Activated CD8-positive, alpha-beta memory T cell treated with anti-CD3 and anti-CD28 coated beads for 1 hour (primary cell): ENCODE measurements at places on chromosomes 1 and 21.

- no peak for DNase-seq
Measured at GRCh38 chr1:115862403-115862802, 21.5 kb upstream of the NHLH2 start.

DNA sequence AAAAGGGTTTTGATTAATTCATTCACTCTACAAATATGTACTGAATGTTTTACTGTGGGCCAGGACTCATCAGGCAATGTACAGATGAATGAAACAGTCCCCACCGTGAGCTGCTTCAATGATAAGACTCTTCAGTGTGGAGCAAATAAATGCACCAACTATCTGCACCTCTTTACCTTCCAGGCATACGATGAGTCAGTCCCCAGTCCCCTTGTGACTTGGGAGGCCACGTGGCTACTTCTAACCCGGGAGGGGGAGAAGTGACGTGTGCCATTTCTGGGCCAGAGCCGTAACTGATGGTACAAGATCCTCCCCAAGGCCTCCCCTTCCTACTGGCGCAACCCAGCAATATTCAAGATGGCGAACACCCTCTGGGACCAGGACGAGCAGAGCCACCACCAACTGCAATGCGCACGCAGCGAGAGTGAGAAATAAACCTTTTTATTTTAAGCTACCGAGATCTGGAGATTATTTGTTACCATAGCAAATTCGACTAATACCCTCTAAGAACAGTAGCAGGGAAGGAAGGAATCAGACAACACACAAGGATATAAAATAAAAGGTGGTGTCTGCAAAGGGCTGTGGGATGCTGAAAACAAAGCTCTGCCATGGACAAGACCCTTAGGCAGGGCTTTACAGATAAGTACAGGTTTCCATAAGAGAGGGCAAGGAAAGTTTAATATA lies 74.5 kb downstream of the NPHP4 start:
- DNase-seq: no peak

DNA sequence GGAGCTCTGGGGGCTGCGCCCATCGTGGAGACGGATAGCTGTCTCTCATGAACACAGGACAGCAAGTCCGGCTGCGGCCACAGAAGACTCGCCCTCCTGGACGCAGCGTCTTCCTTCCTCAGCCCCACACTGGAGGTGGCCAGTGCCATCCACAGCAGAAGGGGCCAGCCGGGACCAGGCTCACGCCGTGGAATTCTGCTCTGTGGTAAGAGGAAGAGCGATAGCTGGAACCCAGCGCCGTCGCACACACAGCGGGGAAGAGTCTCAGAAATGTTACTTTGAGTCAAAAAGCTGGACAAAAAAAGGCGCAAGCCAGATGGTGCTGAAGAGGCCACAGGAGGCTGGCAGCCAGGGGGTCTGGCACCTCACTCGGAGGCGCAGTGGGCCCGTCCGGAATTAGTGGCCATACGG lies 113.9 kb upstream of the COL6A1 start:
- no peak for DNase-seq

- no peak for DNase-seq
Measured at GRCh38 chr1:31062867-31063380, 2.6 kb downstream of the PUM1 start.

- no peak for DNase-seq
Measured at GRCh38 chr1:170580636-170581440, 48.9 kb downstream of the GORAB start.

- DNase-seq: no peak
Measured at GRCh38 chr1:109312978-109313775, 6.4 kb upstream of the MYBPHL start.

DNA sequence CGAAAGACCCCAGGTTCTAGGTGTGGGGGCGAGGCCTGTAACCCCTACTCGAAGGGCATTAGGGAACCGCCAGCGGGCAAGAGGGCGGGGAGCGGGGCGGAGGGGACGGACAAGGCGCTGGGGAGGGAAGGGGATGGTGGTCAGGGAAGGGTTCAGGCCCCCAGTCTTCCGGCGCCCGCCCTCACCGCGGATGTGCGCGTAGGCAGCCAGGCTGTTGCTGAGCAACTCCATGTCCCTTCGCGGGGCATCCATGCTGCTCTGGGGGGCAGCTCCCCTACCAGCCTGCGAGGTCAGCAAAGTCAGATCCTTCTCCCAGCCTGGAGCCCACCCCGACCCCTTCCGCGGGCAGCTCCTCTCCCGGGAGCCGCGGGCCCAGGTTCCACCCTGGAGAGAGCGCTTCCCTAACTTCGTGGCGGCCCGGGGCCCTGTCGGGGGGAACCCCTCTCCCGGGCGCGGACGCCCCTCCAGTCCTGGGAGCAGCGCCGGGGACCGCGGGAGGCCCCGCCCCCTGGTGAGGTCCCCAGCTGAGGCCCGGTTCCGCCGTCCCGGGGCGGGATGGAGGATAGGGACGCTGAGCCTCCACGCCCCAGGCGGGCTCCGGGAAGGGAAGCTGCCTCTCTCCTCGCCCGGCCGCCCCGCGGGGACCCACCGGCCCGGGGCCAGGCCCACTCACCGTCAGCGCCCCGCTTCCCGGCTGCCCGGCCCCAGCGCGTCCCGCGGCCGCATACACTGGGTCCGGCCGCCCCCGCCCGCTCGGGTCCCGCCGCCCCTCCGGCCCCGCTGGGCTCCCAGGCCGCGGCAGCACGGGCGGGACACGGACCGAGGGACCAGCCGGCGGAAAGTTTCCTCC lies 434 bp downstream of the EVA1B start:
- DNase-seq: no peak

DNA sequence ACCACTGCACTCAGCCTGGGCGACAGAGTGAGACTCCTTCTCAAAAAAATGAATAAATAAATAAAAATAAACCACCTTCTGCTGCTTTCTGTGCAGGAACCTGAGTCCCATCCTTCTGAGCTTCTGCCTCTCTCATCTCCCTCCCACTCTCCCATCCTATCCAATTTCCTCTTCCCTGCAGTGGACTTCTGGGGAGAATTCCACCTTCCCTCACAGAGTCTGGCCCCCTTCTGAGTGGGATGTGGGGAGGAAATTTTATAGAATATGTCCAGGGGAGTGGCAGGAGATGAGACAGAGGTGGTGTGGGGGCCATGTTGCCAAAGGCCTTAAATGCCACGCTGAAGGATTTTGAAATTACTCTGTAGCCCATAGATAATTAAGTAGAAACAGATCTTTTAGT lies 5.4 kb upstream of the EFNA1 start:
- no peak for DNase-seq

GRCh38 chr1:99965646-99966375 lies 4.0 kb upstream of the SLC35A3 start:
- no peak for DNase-seq

- no peak for DNase-seq
Measured at GRCh38 chr1:55826381-55827080, 611.4 kb upstream of the USP24 start.

DNA sequence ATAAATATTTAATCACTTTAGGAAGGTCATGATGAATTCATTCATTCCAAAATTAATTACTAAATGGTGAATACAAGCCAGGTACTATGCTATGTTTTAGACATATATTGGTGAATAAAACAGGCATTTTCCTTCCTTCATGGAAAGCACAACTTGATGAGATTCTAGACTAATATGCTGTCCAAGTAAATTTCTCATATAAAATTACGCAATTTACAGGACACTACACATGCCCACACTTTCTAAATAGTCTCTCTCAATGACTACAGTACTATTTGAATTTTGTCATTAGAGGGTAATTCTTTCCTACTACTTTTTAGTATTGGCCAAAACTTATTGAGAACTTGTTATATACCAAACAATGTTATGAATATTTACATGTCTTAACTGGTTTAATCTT lies 150.6 kb downstream of the CRB1 start:
- DNase-seq: no peak

DNA sequence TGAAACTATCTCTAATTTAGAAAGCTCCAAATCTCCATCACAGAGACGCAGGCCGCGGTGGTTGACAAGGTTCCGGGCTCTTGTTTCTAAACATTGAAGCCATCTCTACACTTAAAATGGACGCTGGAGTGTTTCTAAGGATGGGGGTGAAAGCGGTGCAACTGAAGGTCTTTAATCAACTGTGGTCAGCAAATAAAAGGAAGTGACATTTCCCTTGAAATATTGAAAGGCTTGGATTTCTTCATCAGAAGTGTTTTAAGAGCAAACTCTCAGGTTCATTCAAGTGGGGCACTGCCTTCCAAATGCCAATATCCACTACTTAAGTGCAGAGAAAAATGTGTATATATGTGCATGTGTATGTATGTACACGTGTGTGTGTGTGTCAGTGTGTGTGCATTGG lies 117.3 kb downstream of the KAZN start:
- DNase-seq: no peak

DNA sequence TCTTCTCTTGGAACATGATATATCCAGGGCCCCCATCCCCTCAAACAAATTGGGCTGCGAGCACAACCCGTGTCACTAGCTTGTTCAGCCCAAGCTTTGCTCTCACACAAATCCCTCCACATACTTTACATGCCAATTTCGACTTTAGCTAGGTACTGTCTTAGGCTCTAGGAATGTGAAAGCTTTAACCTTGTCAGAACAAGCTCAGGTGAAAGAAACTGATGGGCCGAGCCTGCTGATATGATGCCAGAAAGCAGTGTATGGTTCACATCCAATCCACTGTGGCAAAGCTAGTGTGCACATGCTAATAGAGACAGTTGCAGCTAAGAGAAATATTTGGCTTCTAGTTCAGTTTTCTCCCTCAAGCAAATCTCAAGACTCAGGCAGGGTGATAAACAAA lies 79.5 kb downstream of the TNFSF18 start:
- no peak for DNase-seq

DNA sequence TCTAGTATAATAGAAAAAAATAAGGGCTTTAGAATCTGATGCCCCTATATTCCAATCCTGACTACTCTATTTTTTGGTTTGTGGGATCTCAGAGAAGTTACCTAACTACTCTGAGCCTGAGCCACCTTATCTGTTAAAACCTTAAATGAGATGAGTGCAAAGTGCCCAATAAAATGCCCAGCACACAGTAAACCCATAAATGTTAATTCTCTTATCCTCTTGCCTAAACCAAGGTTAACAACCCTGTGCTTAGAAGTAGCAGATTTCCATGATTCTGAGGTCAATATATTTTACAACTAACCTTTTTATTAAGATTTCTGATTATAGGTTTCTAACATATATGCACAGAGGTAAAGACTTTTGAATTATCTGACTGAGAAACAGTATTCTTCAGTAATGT lies 35.8 kb downstream of the DOCK7 start:
- no peak for DNase-seq

- DNase-seq: no peak
Measured at GRCh38 chr1:169175461-169175860, 69.0 kb downstream of the ATP1B1 start.

GRCh38 chr1:83691953-83692500 lies 306.9 kb downstream of the TTLL7 start:
- DNase-seq: no peak

DNA sequence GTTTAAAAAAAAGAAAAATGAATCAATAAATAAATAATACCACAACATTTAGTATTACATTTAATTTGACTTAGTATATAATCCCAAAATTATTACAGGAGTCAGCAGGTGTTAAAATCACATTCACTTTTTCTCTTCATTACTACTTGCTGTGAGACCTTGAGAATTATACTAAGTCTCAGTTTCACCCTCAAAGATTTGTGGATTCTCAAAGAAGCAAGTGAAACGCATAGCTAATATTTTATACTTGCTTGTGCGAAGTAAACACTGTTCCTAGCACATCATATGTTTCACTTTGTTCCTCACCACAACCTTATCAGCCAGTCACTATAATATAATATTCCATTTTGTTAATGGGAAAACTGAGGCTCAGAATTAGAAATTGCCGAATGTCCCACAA lies 4.0 kb downstream of the CLCA1 start:
- DNase-seq: no peak

GRCh38 chr1:226688808-226689207 lies 50.3 kb downstream of the ITPKB start:
- no peak for DNase-seq

DNA sequence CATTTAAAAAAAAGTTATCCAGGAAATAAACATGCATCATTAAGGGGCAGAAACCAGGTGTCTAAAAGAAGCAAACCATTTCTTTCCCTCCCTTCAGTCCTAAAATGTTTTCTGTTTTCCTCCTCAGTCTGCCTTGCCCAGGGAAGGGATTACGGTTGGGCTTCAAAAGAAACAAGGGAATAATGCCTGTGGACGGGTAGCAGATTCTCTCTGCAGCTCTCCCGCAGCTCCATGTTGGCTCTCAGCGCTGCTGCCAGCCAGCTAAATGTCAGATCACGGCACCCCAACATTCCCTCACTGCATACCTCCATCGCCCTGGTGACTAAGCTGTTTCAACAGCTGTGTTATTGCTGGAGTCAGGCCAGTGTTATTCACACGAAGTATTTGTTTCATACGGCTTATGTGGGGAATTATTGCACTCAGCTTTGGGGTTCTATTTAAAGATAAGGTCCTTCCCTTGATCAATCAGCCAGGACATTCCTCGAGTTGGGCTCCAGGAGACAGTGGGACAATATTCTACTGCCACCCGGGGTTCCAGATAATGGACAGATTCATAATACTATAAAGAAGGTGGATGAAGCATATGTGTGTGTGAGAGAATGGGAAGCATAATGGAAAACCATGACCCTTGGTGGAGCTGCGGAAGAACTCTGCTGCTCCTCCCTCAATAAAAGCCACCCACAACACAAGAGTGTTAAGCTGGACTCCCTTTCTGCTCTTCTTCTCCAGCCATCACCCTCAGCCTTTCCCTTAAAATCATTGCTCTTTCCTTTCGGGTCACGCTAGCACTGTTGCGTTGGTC lies 58.2 kb downstream of the WLS start:
- no peak for DNase-seq

- no peak for DNase-seq
Measured at GRCh38 chr1:18924221-18924691, 21.9 kb upstream of the ALDH4A1 start.

GRCh38 chr1:5907966-5908365 lies 84.3 kb downstream of the NPHP4 start:
- DNase-seq: no peak

GRCh38 chr1:16396591-16396990 lies 29.5 kb downstream of the SZRD1 start:
- no peak for DNase-seq

DNA sequence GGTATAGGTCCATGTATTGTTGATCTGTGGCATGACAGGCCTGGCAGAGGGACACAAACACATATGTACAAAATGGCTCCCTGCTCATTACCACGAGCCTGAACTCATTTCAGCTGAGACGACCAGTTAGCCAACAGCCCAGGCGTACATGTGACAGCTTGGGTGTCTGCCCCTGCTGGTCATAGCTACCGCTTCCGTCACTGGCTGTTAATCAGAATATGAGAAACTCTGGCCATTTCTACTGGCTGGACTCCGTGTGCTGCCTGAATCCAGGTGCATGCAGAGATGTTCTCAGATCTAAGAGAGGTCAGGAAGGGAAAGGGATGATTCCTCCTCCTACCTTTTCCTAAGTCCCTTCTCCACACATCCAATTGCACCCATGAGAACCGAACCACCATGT lies 144.5 kb downstream of the PBX1 start:
- no peak for DNase-seq
